ENCODE measurements at places on chromosomes 2 and 18. TPM values are rescaled to one million over a fixed set of nuclear protein-coding genes. Genes with fewer than 3 reads are reported as not detected.

- no peak for DNase-seq
Measured at GRCh38 chr2:26448651-26449050, 29.3 kb downstream of the OTOF start.

- peak; percentile 96 for DNase-seq
Measured at GRCh38 chr2:36478332-36478738, 119.6 kb downstream of the FEZ2 start.

The KDSR gene
- 33.2 TPM for total RNA-seq

The DAW1 gene
- 0.23 TPM for total RNA-seq

The NPHP1 gene
- 4.8 TPM for total RNA-seq

GRCh38 chr2:241867776-241868420, 1.6 kb upstream of the RTP5 start:
- DNase-seq, result no peak

DNA sequence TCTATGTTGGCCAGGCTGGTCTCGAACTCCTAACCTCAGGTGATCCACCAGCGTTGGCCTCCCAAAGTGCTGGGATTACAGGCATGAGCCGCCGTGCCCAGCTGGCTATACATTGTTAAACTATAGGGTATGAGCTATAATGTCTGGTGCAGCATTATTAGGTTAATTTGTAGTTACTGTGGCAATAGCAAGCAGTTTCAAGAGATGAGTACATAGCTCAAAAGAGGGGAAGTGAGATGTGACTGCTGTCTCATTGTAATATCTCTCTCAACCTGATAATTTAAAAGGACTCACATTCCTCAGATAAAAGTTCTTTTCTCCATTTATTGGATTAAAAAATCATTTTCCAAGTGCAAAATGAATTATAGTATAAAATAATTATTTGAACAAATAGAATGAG, 116.4 kb downstream of the INO80D start:
- no peak for DNase-seq

The SPRED2 gene
- 8.6 TPM for total RNA-seq

DNA sequence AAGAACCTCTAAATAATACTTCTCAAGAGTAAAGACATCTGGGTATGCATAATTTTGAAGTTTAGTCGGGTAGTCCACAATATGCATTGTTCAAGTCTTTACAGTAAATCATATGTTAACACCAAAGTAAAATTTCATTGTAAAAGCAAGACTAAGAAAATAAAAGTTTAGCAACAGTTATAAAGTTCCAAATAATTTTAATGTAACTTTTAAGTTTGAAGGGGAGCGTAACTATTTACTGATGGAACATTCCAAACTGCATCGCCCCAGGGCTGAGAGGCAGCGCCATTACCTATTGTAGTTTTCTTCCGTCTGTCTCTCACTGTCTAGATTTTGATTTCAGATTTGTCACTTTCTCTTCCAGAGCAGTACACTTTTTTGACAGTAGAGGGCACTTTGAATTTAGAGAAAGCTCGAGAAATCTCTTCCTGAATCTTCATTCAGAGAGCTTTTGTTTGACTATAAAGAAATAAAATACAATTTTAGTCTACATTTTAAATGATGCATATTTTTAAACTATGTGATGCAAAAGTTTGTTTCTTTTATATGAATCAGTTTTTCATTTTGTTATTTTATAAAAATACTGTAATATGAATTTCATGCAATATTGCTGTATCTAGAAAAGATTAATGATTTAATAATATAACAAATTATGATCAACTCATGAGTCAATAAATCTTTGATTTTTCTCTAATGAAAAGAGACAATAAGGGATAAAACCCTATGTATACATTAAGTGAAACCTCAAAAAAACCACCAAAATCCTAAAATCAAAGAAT, 389.8 kb downstream of the FIGN start:
- peak; percentile 86 for DNase-seq

The DCAF17 gene
- total RNA-seq, result 16.5 TPM

The KIF1A gene
- total RNA-seq, result 0.75 TPM

The PLEKHH2 gene
- 2.8 TPM for total RNA-seq

GRCh38 chr18:62066102-62066818, 120.6 kb downstream of the PIGN start:
- DNase-seq, result no peak

DNA sequence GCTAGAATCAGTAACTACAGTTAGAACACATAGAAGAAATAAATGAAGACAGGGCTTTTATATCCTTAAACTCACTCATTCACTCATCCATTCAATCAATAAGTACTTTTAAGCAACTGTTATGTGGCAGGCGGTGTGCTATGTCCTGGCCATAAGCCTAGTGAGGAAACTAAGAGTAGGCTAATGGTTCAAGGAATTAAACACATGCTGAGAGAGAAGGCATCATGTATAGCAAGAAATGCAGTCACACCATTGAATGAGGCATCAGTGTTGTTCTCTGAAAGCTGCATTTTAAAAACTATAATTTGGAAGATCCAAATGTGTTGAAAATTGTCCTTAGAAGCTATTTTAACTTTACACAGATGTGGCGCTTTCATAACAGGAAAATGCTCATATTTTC, 86.5 kb upstream of the DTNA start:
- DNase-seq, result no peak

The REEP1 gene
- 0.52 TPM for total RNA-seq

GRCh38 chr2:219522111-219523030, 8.1 kb downstream of the ASIC4 start:
- peak; percentile 60 for DNase-seq

DNA sequence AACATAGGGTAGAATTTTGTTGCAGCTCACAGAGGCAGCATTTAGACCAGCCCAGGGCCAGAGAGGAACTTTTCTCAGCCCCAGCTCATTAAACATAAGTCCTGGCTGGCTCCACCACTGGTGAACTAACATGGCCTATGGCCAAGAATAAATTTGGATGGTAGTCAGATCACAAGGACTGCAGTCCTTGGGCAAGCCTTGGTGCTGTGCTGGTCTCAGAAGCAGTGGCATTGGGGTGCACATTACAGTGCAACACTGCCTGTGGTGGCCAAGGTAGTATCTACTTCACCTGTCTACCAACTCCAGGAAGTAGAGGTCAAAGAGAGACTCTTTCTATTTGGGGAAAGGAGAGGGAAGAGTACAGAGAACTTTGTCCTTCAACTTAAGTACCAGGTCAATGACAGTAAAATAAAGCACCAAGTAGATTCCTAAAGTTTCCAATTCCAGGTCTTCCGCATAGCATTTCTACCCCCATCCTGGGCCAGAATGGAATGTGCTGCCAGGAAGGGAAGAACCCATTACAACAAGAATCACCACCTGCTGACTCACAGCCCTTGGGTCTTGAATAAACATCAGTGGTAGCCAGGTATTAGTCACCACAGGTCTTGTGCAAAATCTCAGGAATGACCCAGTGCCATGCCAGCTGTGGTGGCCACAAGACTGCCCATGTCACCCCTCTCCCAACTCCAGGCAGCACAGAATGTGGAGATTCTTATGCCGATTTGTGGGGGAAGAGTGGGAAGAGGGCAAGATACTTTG, 155.4 kb upstream of the FSIP2 start:
- peak; percentile 98 for DNase-seq

DNA sequence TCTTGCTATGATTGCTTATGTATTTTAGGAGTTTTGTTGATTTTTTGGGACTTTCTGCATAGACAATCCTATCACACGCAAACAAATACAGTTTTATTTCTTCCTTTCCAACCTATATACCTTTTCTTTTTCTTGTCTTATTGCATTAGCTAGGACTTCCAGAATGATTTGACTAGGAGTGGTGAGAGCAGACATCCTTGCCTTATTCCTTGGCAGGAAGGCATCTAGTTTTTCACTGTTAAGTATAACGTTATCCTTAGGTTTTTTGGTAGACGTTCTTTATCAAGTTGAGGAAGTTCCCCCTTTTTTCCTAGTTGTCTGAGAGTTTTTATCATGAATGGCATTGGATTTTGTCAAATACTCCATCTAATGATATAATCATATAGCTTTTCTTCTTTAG, 25.8 kb downstream of the EHBP1 start:
- no peak for DNase-seq

DNA sequence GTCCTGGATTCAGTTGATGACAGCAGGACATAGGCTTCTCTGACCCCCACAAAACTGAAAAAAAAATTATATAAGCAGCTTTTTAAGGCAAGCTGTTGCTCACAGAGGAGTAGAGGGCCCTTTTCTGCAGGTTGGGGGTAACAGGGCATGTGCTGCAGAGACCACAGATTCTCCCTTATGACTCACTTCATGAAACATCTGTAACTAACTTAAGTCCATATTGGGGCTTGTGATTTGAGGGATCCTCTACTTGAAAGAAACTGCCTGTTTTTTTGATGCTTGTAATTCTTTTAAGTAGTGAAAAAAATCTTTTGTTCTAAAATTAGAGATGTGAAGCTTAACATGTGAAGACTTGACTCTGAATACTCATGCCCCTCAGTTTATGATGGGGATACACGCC, 33.4 kb downstream of the XRCC5 start:
- peak; percentile 73 for DNase-seq

GRCh38 chr18:8478166-8478967, 130.9 kb upstream of the RAB12 start:
- DNase-seq, result peak; percentile 18

GRCh38 chr18:63979409-63979920, 9.6 kb downstream of the SERPINB8 start:
- DNase-seq, result peak; percentile 56

GRCh38 chr18:68256418-68257067, 458.4 kb downstream of the TMX3 start:
- DNase-seq, result no peak

DNA sequence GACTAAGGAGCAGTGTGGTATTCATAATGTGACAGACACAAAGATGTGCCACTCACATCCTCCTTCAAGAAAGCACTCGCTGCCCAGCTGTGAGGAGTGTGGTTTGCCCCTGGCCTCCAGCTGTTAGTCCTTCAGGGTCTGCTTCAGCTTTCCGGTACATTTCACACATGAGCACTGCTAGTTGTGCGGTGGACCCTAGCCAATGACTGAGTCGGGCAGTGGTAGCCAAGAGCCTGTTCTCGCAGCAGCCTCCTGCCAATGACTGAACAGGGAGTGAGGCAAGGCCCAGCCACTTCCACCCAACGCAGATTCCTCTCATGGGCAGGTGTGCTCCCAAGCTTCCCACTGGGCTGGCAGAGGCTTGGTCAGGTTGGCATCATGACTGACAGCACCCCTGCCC, 254.3 kb downstream of the RBM43 start:
- peak; percentile 29 for DNase-seq

The UCN gene
- 1.2 TPM for total RNA-seq

The FOXI3 gene
- total RNA-seq, result not detected

The ARHGEF4 gene
- not detected for total RNA-seq

The ACTG2 gene
- 2.3 TPM for total RNA-seq

GRCh38 chr2:17643031-17643615, 102.6 kb downstream of the VSNL1 start:
- peak; percentile 96 for DNase-seq

The MFSD6 gene
- total RNA-seq, result 11.0 TPM

DNA sequence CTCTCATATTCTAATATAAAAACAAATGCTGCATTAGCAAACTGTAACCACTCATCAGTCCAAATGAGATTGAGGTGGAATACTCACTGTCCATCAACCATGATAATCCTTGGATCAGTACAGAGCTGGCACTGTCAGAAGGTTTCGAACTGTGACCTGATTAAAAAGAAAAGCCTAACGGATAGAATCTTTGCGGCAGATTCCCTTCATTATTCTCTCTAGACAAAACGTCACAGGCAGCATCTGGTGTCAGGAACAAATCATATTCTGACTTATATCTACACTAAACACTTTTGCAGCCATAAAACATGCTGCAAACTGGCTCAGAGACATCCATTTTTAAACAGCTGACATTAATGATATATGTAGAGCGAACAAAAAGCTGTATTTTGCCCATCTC, 677.7 kb upstream of the NXPH2 start:
- no peak for DNase-seq

DNA sequence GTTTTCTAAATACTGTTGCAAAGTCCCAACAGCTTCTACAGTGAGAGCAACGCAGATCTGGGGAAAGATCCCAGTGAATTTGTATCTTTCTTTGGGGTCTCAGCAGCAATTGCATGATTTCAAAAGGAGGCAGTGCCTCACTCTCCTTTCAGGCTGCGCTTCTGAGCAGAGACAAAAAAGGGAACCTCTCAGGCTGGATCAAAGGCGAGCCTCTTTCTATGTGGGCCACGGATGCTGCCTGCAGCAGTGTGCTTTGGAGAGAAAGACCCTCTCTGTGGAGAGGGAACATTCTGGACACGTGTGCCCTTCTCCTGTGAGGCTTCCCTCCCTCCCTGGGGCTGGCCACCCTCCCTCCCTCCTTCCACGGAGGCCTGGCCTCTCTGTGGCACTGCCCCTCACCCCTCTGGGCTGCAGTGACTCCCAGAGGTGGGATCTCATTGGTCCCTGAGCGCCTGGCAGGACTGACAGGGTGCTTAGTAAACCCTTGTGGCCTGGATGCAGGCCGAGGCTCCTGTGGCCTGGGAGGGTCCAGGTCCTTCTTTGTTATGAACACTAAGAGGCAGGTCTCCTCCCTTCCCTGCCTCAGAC, 21.6 kb upstream of the PDIA6 start:
- no peak for DNase-seq

DNA sequence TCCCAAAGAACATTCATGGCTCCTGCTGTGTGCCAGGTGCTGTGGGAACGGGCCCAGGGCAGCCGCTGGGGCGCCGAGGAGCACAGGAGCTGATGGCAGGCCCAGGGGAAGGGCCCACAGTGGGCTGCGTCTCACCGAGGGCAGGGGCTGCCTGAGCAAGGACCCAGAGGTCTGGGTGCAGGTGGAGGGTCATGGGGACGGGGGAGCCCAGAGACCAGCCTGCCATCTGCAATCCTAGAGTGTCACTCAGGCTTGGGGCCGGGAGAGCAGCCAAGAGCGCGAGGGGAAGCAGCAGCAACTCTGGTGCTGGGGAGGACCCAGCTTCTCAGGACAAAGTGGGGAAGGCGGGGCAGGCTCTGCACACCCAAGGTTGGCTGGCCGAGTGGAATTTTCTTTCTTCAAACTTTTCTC, 207.4 kb downstream of the HDAC4 start:
- DNase-seq, result no peak

DNA sequence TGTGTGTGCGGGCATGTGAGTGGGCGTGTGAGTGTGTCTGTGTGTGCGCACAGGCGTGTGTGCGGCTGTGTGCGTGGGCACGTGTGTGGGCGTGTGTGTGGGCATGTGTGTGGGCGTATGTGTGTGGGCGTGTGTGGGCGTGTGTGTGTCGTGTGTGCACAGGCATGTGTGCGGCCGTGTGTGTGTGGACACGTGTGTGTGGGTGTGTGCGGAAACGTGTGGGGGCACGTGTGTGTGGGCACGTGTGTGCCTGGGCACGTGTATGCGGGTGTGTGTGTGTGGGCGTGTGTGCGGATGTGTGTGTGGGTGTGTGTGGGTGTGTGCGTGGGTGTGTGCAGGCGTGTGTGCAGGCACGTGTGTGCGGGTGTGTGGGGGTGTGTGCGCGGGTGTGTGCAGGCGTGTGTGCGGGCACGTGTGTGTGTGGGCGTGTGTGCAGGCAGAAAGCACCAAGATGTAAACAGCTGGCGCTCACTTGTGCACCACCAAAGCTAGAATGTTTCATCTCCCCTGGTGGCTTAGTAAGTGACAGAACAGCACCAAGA, 31.2 kb upstream of the ALKAL2 start:
- no peak for DNase-seq

Measured in LHCN-M2 (cell line).